ENCODE measurements at places on chromosomes 1 and 21. TPM values are rescaled to one million over a fixed set of nuclear protein-coding genes. Genes with fewer than 3 reads are reported as not detected.
A peak's percentile ranks its signal among the peaks of the same experiment; 100 is the strongest.

CACNA1S gene
- 0.87 TPM for polyA plus RNA-seq

KRTAP21-2 gene
- polyA plus RNA-seq = 2.5 TPM

NBPF4 gene
- 10.5 TPM for polyA plus RNA-seq

ABCA4 gene
- 1.8 TPM for polyA plus RNA-seq

CFHR4 gene
- polyA plus RNA-seq = not detected

ROR1 gene
- 4.6 TPM for polyA plus RNA-seq

TNFRSF8 gene
- polyA plus RNA-seq = 5.0 TPM

GRCh38 chr1:154859151-154859785 is 10.8 kb downstream of the KCNN3 start:
- no peaks in the 10 kb centered on the region for H3K36me3 ChIP-seq
- no peak overlapping the region for H3K4me3 ChIP-seq
- H3K27me3 ChIP-seq = no peaks in the 10 kb centered on the region
- H3K4me1 ChIP-seq = no peaks in the 10 kb centered on the region
- no peak for DNase-seq
- H3K27ac ChIP-seq = no peak overlapping the region

GRCh38 chr1:220734571-220735326 is 13.4 kb upstream of the MTARC2 start:
- DNase-seq = no peak
- no peaks in the 10 kb centered on the region for H3K27me3 ChIP-seq
- H3K4me3 ChIP-seq = no peak overlapping the region
- H3K36me3 ChIP-seq = no peaks in the 10 kb centered on the region

- no peak overlapping the region for H3K4me3 ChIP-seq
- no peaks in the 10 kb centered on the region for H3K36me3 ChIP-seq
- H3K27ac ChIP-seq = no peak overlapping the region
- no peaks in the 10 kb centered on the region for H3K27me3 ChIP-seq
- no peak for DNase-seq
Measured at GRCh38 chr1:22817462-22817861, 106.8 kb downstream of the EPHB2 start.

DNA sequence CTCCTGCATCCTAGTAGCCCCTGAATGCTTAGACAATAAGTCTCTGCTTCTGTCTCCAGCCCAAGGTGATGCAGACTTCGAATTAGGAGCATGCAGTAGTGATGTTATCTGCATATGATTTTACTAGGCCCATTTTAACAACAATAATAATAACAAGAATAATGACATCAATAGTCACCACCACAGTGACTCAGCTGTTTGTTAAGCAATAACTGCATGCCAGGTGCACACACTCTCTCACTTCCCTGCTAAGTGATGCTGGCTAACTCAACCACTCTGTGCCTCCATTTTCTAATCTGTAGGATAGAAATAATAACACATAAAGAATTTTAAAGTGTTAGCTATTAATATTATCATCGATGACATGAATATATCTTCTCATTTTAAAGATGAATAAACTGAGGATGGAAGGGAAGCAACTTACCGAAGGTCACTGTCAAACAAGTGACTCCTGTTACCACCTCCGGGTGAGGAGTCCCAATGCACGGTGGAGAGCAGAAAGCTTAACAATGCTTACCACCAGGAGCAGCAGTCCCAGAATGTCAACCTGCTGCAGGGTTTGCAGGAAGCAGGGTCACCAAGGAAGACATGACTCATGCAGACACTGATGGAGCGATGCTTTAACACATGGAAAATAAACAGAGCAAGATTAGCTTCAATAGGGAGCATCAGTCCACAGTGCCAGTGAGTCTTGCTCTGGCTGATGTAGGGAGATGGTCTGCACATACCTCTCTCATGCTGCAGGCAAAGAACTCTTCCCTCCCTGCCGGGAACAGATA is 290.2 kb downstream of the SPATA17 start:
- H3K27me3 ChIP-seq = no peaks in the 10 kb centered on the region
- no peak for DNase-seq
- H3K4me1 ChIP-seq = no peaks in the 10 kb centered on the region
- H3K36me3 ChIP-seq = no peaks in the 10 kb centered on the region
- H3K4me3 ChIP-seq = no peak overlapping the region

DNA sequence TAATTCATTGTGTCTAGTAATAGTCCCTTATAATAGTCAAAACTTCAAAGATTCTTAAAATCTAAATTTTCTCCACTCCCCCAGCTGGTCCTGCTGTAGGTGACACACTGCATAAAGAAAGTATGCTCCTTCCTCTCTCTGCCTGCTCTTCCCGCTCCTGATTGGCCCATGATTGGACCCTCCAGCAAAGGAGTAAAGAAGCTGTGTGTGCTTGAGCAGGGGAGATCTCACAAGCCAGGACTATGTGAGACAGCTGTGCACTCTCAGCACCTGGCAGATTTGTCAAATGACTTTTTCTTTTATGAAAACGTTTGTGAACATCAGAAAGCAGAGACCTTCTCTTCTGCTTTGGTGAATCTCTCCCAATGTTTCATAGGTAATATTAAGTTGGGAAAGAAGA is 274.8 kb upstream of the LYPLAL1 start:
- no peak overlapping the region for H3K27ac ChIP-seq
- H3K4me1 ChIP-seq = no peaks in the 10 kb centered on the region
- H3K4me3 ChIP-seq = no peak overlapping the region

GRCh38 chr1:162475089-162475488 is 22.5 kb upstream of the UHMK1 start:
- no peak overlapping the region for H3K4me3 ChIP-seq
- H3K27me3 ChIP-seq = no peaks in the 10 kb centered on the region
- H3K27ac ChIP-seq = no peak overlapping the region
- H3K36me3 ChIP-seq = no peaks in the 10 kb centered on the region
- no peaks in the 10 kb centered on the region for H3K4me1 ChIP-seq

DNA sequence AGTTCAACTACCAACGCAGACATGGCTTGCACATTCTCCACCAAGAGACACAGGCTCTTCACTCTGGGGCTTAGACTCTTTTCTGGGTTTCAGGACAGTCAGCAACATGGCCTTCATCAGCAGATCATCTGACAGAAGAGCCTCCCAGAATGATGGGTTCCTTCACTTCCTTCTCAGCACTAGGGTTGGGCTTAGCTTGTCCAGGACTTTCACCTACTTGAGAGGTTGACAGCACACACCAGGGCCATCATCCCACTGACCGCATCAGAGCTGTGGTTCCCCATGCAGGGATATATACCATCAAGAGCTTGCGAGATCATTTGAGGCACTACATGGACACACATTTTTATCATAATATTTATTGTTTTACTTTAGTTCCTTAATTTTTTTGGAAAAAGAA is 10.4 kb upstream of the NCF2 start:
- no peak overlapping the region for H3K27ac ChIP-seq
- H3K36me3 ChIP-seq = no peaks in the 10 kb centered on the region

GRCh38 chr1:8871539-8871935 is 6.9 kb downstream of the ENO1 start:
- H3K4me1 ChIP-seq = peaks cover 24% of the 10 kb centered on the region
- peaks cover 3% of the 10 kb centered on the region for H3K36me3 ChIP-seq
- H3K4me3 ChIP-seq = no peak overlapping the region
- DNase-seq = no peak
- no peaks in the 10 kb centered on the region for H3K27me3 ChIP-seq
- H3K27ac ChIP-seq = no peak overlapping the region

GRCh38 chr1:248596615-248597014 is 885 bp downstream of the OR2T10 start:
- no peak overlapping the region for H3K27ac ChIP-seq
- no peak for DNase-seq
- H3K36me3 ChIP-seq = no peaks in the 10 kb centered on the region
- no peaks in the 10 kb centered on the region for H3K4me1 ChIP-seq

DNA sequence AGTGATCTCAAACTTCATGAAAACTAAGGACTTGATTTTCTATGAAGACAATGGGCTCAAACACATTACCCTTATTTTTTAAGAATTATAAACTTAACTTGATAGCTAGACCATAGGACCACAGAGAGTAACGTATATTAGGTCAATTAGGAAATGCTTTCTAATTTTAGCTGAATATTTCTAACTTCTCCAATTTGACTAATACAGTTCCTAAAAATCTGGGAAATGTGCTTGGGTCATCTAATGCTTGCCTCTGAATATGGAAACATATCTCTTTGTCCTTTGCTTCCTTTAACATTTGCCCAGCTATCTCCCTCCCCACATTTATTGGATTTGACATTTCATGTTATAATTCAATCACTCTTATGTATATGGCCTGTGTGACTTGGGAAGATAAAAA is 141.4 kb downstream of the LHX8 start:
- H3K27me3 ChIP-seq = no peaks in the 10 kb centered on the region
- no peak overlapping the region for H3K4me3 ChIP-seq
- no peaks in the 10 kb centered on the region for H3K4me1 ChIP-seq
- no peaks in the 10 kb centered on the region for H3K36me3 ChIP-seq
- H3K27ac ChIP-seq = no peak overlapping the region

DNA sequence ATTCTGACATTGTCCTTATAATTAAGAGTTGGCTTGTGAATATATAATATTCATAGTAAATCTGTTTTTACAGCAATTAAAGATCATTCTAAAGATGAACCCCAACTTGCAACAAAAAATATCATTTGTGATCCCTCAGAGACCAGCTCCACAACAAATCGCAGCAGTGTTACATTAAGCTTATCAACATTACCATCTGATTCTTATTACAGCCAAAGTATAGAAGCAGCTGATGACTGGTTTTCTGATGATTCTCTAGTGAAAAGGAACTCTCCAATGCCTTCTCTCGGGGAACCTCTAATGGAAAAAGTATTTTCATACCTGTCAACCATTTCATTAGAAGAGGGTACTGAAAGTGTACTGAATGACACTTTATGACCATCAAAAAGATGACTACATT is 45.4 kb downstream of the C1orf185 start:
- no peak overlapping the region for H3K27ac ChIP-seq
- H3K4me3 ChIP-seq = no peak overlapping the region
- no peaks in the 10 kb centered on the region for H3K4me1 ChIP-seq
- no peaks in the 10 kb centered on the region for H3K36me3 ChIP-seq
- no peaks in the 10 kb centered on the region for H3K27me3 ChIP-seq

DNA sequence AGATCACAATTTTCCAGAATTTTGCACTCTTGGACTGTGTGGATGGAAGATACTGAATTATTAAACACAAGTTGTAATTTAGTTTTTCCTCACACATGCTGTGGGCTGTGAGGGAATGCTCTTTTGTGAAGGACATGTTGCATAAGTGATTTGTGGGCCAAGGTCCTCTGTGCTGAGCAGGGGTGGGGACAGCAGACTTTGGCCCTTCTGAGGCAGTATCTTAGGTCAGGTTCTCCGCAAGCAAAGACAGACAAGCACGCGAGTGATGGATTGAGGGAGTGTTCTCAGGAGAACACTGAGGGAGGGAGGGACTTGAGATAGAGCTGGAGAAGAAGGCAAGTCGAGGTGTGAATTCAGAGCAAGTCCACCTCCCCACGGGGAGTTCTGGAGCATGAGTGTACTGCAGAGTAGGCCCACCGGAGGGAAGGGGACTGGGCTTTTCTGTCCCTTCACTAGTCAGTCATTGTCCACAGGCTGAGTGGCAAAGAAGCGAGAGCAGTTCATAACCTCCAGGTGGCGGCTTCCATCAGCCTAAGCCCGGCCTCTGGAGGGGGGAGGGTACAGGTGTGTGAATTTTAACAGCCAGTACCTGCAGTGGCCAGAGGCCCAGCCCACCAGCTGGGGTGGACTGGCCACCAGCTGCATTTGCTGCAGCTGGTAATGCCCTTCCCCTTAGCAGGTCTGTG is 19.1 kb upstream of the CD101 start:
- DNase-seq = no peak
- no peak overlapping the region for H3K4me3 ChIP-seq
- H3K4me1 ChIP-seq = no peaks in the 10 kb centered on the region
- no peaks in the 10 kb centered on the region for H3K36me3 ChIP-seq
- H3K27me3 ChIP-seq = no peaks in the 10 kb centered on the region

DNA sequence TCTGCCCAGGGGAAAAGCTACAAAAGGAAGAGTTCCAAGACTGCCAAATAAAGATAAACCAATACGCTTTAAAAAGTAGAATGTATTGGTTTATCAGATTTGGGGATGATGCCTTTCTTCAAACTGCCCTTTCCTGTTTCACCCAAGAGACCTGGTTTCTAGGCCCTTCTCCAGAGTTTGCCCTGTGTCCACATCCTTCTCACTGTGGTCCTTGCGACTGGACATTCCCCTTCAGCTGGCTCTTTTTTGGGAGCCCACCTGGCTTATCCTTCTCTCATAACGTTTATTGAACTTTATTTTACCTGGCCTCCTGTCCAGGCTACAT is 490 bp upstream of the CZIB start:
- peaks cover 16% of the 10 kb centered on the region for H3K4me1 ChIP-seq
- peak overlapping the region; percentile 99 for H3K27ac ChIP-seq
- H3K4me3 ChIP-seq = peak overlapping the region; percentile 93
- no peak for DNase-seq

- no peaks in the 10 kb centered on the region for H3K4me1 ChIP-seq
- no peak for DNase-seq
- H3K4me3 ChIP-seq = no peak overlapping the region
- no peaks in the 10 kb centered on the region for H3K36me3 ChIP-seq
- no peaks in the 10 kb centered on the region for H3K27me3 ChIP-seq
Measured at GRCh38 chr1:77263708-77264107, 18.1 kb upstream of the AK5 start.

DNA sequence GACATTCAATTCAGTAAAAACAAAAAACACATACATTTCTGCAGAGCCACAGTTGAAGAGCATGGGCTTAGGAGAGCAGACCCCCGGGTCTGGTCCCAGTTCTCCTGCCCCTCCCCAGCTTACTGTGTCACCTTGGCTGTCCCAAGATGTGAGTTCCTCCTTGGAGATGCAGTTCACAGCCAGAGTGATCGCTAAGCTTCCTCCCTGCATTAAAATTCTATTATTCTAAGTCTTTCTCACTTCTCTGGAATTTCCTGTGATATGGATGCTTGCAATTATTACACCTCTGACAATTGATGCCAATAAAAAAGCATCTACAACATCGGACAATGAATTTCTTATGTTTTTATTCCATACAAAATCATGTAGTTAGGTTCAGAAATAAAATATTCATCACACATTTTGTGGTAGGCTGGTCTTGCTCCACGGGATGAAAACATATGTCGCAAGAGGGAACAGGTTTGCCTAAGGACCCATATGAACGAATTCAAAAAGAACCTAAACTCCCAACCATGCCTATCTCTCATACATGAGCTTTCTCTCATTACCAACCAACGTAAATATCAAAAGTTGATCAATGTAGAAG is 328.5 kb upstream of the RUNX1 start:
- H3K27ac ChIP-seq = no peak overlapping the region
- no peaks in the 10 kb centered on the region for H3K4me1 ChIP-seq
- H3K36me3 ChIP-seq = no peaks in the 10 kb centered on the region

- no peaks in the 10 kb centered on the region for H3K27me3 ChIP-seq
- no peak overlapping the region for H3K27ac ChIP-seq
- H3K36me3 ChIP-seq = no peaks in the 10 kb centered on the region
- no peaks in the 10 kb centered on the region for H3K4me1 ChIP-seq
- DNase-seq = no peak
- no peak overlapping the region for H3K4me3 ChIP-seq
Measured at GRCh38 chr1:44532567-44532944, 127.5 kb downstream of the RNF220 start.

GRCh38 chr1:226581650-226582330 is 33.2 kb downstream of the STUM start:
- no peak for DNase-seq
- H3K27me3 ChIP-seq = no peaks in the 10 kb centered on the region
- H3K4me1 ChIP-seq = no peaks in the 10 kb centered on the region
- H3K36me3 ChIP-seq = no peaks in the 10 kb centered on the region

GRCh38 chr1:65266476-65266875 is 42.9 kb upstream of the DNAJC6 start:
- H3K4me1 ChIP-seq = no peaks in the 10 kb centered on the region
- DNase-seq = no peak
- H3K27me3 ChIP-seq = no peaks in the 10 kb centered on the region
- H3K4me3 ChIP-seq = no peak overlapping the region

GRCh38 chr1:244027491-244028145 is 23.5 kb upstream of the ZBTB18 start:
- DNase-seq = no peak
- H3K27me3 ChIP-seq = no peaks in the 10 kb centered on the region
- H3K27ac ChIP-seq = no peak overlapping the region

All from testis (tissue), 5 donors.